Jurkat, Clone E6-1 (cell line): ENCODE measurements at places on chromosomes 1 and 21.
A peak's percentile ranks its signal among the peaks of the same experiment; 100 is the strongest.

- DNase-seq: no peak
Measured at GRCh38 chr21:36807422-36807928, 108.6 kb downstream of the SIM2 start.

DNA sequence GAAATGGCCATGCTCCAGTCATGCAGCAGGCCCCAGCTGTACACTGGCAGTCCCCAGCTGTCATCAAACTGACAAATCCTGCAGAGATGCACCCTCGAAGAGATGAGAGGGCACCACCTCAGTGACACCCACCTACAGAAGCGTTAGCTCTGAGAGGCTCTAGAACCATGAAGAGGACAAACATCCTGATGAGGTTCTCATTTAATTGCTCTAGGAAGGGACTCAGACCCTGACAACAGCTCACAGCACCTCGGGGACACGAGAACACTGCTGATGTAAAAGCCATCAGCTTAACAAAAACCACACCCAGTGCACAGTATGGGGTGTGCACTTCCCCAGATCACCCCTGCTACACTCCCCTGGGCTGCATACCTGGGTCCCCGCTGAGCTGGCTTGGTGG, 3.4 kb downstream of the ZNF496 start:
- no peak for DNase-seq

GRCh38 chr1:207279652-207280051, 41.8 kb upstream of the CD55 start:
- DNase-seq: no peak

DNA sequence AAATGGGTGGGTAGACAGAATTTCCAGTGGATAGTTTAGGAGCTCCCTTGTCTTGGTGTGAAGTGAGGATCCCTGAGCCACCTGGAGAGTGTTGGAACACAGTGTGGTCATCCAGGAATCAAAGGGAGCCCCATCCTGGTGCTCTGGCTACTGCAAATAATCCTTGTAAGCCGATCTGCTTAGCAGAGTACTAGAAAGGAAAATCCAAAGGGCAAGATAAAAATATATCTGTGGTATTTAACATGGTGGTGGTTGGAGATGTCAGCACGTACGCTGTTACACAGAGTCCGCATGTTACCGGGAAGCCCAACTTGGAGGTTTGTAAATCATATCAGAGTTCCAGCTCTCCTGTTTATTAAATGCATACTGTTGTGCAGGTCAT, 39.0 kb downstream of the VANGL1 start:
- DNase-seq: no peak

- no peak for DNase-seq
Measured at GRCh38 chr1:53505401-53505800, 46.2 kb downstream of the DMRTB1 start.

DNA sequence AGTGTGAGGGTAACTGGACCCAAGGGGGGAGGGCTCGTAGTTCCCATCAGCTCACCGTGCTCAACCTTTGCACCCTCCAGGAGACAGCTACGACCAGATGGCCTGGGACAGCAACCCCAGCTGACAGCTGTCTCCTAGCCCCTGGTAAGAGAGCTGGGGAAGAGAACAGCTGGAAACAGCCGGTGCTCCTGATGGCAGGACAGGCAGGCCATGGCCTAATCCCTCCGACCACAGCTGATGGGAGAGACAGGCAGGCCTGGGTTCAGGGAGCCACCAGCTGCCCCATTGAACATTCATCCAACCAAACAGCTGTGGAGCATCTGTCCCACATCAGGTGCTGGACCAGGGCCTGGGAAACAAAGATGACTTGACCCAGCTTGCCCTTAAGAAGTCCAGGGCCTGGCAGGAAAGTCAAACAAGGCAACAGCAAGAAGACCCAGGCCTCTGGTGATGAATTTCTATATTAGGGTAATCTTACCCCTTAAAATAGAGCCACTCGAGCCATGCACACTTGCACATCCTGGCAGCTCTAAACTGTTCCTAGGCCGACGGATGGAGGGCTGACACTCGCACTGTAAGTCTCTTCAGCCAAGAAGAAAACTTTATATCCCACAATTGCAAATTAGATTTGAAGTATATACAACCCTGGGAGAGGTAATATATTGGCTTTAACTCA, 12.2 kb downstream of the OLFML2B start:
- no peak for DNase-seq

DNA sequence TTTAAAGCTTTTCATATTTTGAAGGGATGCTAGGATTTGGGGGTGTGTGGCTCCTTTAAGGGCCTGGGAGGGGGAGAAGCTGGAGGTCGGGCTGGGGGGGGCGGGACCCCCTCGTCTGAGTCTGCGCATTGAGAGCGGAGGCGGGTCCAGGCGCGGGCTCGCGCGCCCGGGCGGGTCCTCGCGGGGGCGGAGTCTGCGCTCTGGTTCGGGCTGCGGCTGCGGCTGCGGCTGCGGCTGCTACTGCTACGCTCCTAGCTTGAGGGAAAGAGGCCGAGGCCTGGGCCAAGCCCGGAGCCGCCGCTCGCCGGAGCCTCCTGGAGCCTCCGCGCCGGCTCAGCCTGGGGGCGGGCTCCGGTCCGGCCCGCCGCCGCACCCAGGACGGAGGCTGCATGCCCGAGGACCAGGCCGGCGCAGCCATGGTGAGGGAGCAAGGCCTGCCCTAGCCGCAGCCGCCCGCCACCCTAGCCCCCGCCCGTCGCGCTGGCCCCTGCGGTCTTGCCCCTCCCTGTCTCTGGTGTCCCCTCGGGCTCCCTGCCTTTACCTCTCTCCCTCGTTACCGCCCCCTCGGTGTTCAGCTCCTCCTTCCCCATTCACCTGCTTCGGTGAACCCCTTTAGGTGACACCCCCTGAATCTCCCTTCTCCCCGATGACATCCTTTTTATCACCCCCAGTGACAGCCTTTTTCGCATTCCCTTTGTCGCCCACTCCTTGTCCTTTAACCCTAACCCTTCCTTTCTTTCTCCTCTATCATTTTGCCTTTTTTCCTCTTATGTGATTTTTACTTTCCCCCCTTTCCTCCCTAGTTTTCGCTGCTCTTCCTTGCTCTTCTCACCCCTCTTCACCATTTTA, at the start of gene ZYG11B:
TSS of gene ZYG11B (plus strand) at position 189 of the 849 bp plus-strand sequence. CDS start at position 390, 201 bp downstream.
- peak; percentile 66 for DNase-seq

GRCh38 chr1:94866164-94866807, 46.1 kb downstream of the SLC44A3 start:
- no peak for DNase-seq

GRCh38 chr1:2032737-2033136, 13.6 kb downstream of the GABRD start:
- no peak for DNase-seq

- no peak for DNase-seq
Measured at GRCh38 chr1:175278734-175279116, 86.1 kb upstream of the KIAA0040 start.

GRCh38 chr1:2181271-2181670, 13.3 kb downstream of the FAAP20 start:
- DNase-seq: no peak

DNA sequence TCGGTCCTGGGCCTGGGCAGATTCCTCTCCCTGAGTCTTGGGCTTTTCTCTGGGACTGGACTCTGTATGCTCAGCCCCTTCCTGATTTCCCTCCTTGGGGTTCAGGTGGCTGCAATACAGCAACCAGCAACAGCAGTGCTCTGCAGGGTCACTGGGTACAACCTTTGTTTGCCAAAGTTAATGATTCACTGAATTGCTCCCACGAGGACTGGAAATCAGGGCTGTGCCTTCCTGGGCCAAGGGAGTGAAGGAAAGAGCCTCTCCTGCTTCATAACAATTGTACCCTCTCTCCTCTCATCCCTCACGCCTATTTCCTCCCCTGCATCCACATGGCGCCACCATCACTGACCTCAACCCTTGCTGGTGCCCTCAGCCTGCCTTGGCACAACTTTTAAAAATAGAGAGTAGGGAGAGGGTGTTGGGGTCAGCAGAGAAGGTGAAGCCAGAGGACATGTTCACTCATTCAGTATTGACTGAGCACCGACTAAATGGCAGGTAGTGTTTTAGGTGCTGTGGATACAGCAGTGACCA, 52.8 kb upstream of the GOLT1A start:
- no peak for DNase-seq

- no peak for DNase-seq
Measured at GRCh38 chr1:28439320-28439719, 66.5 kb upstream of the RCC1 start.

- no peak for DNase-seq
Measured at GRCh38 chr1:107058245-107059032, 2.0 kb downstream of the PRMT6 start.

- no peak for DNase-seq
Measured at GRCh38 chr1:18820791-18821641, 38.4 kb downstream of the TAS1R2 start.

GRCh38 chr21:15001113-15001512, 63.7 kb downstream of the NRIP1 start:
- DNase-seq: no peak

GRCh38 chr21:21019681-21020080, 21.5 kb downstream of the NCAM2 start:
- DNase-seq: no peak

DNA sequence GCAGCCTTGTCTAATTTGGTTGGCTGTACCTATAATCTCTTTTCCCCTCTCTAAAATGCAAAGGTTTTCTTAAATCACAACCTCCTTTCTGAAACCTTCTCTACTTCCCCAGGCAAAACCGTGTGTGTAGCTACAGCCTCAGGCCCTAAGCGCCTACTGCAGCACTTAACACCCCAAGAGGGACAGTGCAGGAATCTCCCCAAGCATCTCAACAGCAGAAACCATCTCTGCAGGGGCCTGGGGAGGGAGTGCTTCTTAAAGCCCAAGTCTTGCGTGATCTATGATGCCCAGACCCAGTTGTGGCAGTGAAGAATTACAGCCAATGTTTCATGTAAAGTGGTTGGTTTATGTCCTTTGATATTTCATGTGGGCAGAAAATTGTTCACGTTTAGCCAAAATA, 159.3 kb downstream of the DSCAM start:
- no peak for DNase-seq

DNA sequence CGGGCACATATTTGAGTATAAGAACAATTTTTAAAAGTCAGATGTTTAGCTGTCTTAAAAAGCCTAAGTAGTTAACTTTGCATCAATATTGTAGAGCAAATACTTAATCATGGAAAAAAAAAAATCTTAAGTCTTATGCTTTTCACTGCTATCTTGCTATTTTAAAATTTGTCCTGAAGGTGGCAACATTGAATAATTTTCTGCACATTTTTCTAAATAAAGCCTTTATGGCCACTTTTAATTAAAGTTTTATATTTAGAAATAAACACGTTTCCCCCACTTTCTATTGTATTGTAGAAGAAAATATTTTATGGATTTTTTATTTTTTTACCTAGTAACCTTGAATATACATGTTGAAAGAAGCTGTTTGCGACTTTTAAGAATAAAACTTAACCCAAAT, 198.8 kb downstream of the AMY1C start:
- peak; percentile 9 for DNase-seq

DNA sequence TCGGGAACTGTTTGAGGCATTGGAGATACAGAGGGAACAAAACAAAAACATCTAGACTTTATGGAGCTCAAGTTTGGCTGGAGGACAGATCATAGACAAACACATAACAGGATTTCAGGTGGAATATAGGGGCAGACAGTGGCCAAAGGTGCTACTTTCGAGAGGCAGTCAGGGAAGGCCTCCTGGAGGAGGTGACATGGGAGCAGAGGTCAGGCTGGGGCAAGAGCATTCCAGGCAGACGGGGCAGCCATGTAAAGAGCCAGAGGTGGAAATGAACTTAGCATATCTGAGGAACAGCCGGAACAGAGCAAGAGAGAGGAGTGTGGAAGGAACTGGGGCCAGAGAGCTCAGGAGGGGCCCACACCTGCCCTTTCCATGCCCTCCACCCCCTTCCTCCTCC, 122.3 kb downstream of the DMRTB1 start:
- DNase-seq: no peak

GRCh38 chr1:192575499-192576189, at the start of gene RGS1:
Gene RGS1, plus strand, starts transcription at chr1:192575773. Its CDS starts 20 bp downstream, at chr1:192575793.
- DNase-seq: no peak

DNA sequence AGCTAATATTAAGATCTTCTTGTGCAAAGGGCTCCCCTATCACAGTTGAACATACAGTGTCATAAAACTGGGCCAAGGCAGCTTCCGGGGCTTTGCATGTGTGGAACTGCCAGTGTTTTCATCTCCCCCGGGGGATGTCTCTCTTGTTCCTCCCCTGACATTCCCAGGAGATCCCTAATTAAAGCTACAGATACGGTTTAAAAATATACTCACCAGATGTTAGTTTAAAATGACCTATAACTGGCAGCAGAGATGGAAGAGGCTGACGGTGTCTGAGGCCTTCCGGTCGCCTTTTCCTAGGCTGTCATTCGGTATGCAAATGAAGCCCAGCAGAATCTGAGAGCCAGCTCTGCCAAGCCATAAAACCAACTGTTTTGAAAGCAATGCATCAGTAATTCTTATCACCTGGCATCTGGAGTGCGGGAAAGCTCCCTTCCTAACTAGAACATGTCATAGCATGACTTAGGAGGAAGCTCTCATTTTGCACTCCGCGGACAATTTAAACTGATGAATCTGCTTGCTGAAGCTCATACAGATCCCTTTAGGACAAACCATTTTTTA, 436.5 kb upstream of the VAMP3 start:
- DNase-seq: no peak

DNA sequence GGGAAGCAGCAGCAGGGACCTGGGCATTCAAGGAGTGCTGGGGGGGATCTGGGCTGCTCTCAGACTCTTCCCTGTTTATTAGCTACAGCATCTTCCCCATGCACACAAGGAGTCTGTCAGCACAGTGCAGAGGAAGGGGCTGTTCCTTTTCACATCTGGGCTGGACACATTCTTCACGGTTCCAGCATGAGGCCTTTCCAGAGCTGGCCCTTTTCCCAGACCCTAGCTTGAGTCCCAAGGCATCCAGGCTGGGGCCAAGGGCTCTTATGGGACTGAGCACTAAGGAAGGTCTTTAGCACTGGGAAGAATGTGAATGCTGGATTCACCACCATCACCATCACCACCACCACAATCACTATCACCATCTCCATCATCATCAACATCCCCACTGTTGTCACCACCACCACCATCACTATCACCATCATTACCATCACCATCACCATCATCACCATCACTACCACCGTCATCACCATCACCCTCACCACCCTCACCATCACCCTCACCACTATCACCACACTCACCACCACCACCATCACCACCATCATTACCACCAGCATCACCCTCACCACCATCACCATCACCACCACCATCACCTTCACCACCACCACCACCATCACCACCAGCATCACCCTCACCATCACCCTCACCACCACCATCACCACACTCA, 28.4 kb downstream of the PARK7 start:
- DNase-seq: no peak

DNA sequence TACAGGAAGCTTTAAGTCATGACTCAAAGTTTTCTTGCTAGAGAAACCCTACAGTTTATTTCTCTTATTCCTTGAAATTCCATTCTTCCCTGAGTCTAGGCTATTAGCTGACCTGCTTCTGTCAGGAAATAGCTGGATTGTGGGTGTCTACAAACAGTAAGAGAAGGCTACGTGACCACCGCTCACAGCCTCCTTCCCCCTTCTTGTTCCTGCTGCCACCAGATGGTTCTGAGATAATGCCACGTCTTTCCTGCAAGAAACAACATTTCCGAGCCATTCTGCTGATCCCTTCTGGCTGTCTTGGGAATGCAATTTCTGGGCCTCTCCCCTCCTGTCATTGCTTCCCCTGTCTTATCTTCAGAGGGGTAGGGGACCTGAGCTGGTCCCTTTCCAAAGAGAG, 128.9 kb upstream of the SGIP1 start:
- no peak for DNase-seq

- no peak for DNase-seq
Measured at GRCh38 chr1:106747791-106748190, 308.7 kb upstream of the PRMT6 start.
